Dorsolateral prefrontal cortex (tissue), 122 donors: ENCODE measurements at places on chromosomes 13 and 19. TPM values are rescaled to one million over a fixed set of nuclear protein-coding genes. Genes with fewer than 3 reads are reported as not detected.

DNA sequence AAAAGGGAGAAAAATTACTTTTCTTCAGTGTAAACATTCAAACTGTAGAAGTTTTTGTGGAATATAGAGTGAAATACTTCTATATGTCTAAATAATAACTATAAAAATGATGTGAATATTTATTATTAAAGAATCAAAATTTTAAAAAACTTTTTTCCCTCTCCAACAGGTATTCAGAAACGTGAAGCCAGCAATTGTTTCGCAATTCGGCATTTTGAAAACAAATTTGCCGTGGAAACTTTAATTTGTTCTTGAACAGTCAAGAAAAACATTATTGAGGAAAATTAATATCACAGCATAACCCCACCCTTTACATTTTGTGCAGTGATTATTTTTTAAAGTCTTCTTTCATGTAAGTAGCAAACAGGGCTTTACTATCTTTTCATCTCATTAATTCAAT lies 28.0 kb downstream of the ITM2B start:
- DNase-seq = no peak

- DNase-seq = peak; percentile 64
Observed at GRCh38 chr13:98848746-98849145, 96.3 kb upstream of the SLC15A1 start.

- no peak for DNase-seq
Observed at GRCh38 chr19:6263735-6264444, 15.9 kb downstream of the MLLT1 start.

- DNase-seq = no peak
Observed at GRCh38 chr19:48947258-48947542, 7.5 kb upstream of the BAX start.

DNA sequence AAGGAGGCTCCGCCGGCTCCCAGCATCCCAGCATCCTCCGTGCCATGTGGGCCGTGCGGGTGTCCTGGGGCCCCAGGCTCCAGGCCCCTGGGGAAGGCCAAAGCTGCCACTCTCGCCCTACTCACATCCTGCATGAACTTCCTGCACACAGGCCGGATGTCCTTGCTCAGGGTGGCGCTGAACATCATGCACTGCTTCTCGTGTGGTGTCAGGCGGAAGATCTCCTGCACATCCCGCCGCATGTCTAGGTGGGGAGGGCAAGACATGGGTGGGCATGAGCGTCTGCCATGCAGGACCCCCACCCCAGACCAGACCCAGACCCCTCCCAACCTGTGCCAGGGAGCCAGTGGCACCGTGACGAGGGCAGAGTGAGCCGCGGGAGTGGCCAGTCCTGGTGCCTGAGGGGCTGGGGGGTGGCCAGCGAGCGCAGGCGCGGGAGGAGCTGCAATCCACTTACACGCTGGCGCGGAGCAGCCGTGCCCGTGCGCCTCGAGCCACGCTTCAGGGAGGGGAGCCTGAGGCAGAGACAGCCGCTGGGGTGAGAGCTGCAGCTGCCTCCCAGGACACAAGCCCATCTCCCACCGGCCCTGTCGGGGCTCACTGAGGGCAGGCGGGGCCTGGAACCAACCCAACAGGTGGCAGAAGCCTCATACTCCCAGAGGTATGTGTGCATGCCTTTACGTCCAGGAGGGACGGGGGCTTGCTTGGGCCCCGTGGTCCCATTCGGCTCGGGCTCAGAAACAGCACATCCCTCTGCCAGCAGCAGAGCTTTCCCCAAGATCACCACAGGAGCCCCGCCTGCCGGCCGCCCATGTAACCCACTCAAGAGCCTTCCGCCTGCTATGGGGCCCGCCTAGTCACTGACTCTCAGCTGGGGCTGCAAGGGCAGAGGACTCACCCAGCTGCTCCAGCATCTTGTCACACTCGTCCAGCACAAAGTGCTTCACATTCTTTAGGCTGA lies 8.8 kb downstream of the DDX39A start:
- no peak for DNase-seq

GRCh38 chr13:32802159-32802558 lies 214.1 kb upstream of the KL start:
- DNase-seq = no peak

GRCh38 chr13:31880851-31881494 lies 141.6 kb downstream of the RXFP2 start:
- DNase-seq = no peak

DNA sequence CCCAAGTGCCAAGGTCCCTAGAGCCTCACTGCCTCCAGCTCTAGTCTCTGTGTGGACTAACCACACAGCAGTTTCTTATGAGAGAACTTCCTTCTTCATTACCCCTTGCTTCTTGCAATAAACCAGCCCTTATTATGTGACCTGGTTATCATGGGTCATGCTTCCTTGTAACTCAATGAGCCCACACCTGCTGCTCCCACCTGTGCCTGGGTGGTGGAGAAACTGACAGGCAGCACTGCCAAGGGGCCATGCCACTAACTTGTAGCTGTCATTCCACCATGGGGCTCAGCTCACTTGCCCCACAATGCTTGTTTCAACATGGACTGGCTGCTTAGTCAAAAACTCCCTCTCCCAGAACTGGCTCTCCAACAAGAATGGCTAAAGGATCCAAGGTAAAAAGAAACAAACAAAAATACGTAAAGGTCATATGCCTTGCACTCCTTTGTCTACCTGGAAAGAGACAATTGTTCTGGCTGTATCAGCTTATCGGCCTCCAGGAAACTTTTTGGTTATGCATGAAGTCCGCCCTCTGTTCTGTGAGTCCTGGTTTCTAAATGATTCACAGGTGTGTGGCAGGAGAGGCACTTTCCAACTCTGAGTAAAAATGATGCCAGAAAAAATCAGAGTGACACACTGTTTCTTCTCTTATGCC lies 446.4 kb downstream of the COG6 start:
- DNase-seq = no peak

- no peak for DNase-seq
Observed at GRCh38 chr13:85638815-85639393, 160.3 kb downstream of the SLITRK6 start.

DNA sequence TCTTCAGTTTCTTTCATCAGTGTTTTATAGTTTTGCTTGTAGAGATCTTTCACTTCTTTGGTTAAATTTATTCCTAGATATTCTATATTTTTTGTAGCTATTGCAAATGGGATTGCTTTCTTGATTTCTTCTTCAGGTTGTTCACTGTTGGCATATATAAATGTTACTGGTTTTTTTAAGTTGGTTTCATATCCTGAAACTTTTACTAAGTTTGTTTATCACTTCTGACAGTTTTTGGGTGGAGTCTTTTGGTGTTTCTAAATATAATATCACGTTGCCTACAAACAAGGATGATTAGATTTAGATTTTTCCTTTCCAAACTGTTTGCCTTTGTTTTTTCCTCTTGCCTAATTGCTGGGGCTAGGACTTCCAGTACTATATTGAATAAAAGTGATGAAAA lies 109.7 kb downstream of the PAN3 start:
- DNase-seq = no peak

- DNase-seq = no peak
Observed at GRCh38 chr19:29448046-29448445, 77.7 kb upstream of the VSTM2B start.

DNA sequence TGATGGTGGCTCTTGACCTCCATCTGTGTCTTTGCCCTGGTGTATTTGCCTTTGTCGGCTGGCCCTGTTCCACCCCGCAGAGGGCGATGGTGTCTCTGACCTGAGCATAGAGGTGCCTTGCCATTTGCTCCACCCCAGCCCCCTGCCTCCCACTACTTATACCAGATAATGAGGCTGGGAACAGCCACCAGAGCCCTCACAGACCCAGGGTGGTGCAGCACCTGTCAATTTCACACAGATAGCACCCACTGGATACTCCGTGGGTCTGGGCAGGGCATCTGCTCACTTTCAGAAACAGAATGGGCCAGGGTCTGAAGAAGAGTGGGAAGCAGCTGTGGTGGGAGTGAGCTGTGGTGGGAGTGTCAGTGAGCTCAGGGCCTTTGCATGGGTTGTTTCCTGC lies 4.1 kb downstream of the ZNF536 start:
- no peak for DNase-seq

DNA sequence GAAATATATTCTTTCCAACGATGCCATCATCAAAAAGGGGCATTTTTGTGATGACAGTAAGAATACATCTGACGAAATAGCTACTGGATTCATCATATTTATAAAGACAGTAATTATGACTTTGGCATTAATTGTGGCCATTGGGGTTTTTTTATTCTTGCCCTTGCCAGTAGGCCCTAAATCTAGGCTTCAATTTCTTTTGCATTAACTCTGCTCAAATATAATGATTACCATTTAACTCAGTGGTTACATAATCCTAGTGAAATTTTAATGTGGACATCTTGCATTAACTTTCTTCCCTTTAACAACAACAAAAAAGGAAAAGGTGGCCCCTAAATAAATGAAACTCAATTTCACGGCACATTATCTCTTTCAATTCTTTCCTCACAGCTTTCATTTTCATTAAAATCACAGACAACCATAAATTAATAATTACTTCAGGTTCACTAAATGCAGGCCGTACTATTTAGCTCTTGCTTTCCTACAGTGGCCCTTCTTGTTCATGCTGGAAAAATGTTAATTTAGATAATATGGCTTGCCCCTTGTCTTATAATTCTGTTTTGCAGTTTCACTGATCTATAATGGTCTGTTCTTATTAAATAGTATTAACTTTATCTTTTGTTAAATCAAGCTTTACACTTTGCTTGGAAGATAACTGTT lies 615.6 kb downstream of the DACH1 start:
- DNase-seq = no peak

DNA sequence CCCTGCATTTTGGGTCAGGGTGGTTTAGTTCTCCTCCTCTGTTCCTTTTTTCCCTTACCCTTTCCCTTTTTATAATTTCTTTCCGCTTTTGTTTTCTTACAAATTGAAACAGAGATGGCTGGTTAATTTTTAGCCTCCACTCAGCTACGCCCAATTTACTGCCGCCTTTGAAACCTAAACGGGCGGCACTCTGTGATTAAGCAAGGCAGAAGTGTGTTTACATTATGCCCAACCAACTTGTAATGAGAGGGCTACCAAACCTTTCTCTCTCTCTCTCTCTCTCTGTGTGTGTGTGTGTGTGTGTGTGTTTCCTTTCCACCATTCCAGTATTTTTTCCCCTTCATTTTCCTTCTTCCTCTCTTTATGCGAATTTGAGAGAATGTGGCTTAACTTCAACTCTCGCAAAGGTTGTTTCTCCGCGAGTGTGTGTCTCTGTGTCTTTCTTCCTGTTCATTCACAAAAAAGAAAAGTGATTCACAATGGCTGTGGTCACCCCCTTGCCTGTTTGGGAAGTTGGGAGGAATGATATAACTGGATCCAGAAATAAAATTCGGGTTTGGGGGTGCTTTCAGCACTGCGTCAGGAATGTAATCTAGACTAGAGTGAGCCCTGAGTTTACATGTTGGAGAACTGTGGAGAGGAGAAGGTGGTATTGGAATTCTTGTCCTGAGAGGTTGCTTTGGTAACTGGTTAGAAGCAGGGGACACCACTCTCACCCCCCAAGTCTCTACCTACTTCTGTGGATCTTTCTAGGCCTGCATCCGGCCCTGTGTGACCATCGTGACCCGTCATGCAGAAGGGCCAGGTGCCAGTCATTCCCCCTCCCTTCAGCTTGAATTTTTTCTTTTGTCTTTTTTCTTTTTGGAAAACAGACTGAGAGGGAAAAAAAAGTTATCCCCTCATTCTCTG lies 31.4 kb downstream of the NFIX start:
- no peak for DNase-seq

DNA sequence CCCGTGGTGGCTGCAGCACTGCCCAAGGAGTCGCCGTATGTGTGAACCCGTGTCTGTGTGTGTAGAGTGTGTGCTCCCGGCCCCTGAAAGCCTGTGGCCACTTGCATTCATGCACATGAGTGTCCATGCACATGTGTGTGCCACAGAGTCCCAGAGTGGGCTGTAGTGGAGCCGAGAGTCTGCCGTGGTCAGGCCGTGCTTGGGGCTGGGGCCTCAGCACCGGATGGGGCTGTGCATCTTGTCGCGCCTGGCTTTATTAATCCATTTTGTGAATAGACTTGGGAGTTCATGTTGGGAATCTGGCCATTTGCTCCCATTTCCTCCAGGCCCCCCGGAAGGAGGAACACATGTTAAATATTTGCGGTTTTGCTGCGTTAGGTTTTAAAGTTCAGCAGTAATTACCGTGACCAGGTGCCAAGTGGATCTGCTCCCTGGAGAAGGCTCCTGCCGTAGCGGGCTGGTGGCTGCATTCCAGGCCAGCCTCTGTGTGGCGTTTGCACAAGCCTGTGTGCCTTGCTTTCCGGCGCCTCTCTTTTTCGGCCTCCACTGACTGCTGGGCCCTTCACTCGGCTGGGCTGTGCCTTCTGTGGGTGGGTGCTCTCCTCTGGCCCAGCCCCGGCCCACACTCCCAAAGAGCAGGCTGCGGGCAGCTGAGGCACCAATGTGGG lies 69.2 kb upstream of the KCTD15 start:
- DNase-seq = no peak

GRCh38 chr19:50290011-50290410 lies 39.2 kb downstream of the KCNC3 start:
- DNase-seq = no peak

DNA sequence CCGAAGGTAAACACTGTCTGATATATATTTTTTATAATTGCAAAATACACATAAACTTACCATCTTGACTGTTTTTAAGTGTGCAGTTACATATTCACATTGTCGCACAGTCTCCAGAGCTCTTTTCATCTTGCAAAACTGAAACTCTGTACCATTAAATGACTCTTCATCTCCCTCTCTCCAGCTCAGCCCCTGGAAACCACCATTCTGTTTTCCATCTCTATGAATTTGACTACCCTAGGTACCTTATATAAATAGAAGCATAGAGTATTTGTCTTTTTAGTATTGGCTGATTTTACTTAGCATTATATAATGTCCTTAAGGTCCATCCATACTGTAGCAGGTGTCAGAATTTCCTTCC lies 45.8 kb downstream of the LRCH1 start:
- no peak for DNase-seq

DNA sequence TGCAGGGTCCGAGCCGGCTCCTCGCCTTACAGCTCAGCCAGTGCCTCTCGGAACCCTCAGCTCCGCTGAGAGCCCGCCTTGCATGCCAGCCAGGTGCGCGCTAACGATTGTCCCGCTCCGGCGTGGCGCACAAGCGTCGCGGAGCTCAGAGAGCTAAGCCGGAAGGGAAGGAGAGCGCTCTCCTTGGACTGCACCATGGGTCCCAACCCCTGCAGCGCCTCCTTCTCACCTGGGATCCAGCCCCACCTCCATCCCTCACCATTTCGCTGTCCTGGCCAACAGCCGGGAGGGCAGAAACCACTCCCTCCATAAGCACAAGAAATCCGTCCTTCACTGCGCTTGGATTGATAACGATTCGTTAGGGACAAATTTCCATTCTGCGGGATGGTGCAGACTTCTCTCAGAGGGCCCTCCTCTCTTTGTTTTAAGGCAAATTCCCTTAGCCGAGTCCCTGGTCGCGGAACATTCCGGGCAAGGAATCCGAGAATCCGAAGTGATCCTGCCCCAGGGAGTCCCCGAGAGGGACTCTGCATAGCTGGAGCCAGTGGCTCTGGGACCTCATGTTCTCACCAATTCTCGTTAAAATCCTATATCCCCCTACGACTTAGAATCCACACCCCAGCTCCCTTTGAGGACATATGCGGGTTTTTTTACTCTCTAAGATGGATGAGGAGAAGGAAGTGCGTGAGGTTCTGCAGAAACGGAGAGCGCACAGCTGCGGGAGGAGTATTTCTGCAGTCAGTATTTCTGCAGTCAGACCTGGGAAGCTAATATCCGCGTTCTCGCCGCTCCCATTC lies 2.8 kb downstream of the GSX1 start:
- DNase-seq = no peak

The OVOL3 gene
- not detected for total RNA-seq

The LRRC25 gene
- total RNA-seq = 2.0 TPM

The ADGRE2 gene
- total RNA-seq = 6.2 TPM

The FCAR gene
- total RNA-seq = 1.7 TPM

The CD33 gene
- 1.9 TPM for total RNA-seq

The GRIN2D gene
- total RNA-seq = 5.4 TPM

The TEX101 gene
- total RNA-seq = not detected

The KLK1 gene
- total RNA-seq = not detected

The SPINT2 gene
- total RNA-seq = 107 TPM

The USPL1 gene
- 23.5 TPM for total RNA-seq
